ENCODE measurements at places on chromosomes 2 and 18. TPM values are rescaled to one million over a fixed set of nuclear protein-coding genes. Genes with fewer than 3 reads are reported as not detected.

- no peak for DNase-seq
These were observed 121.7 kb downstream of the PXDN start for GRCh38 chr2:1622521-1623200.

The RGPD8 gene
- 8.3 TPM for total RNA-seq

The BMP10 gene
- total RNA-seq, result 5,642 TPM

DNA sequence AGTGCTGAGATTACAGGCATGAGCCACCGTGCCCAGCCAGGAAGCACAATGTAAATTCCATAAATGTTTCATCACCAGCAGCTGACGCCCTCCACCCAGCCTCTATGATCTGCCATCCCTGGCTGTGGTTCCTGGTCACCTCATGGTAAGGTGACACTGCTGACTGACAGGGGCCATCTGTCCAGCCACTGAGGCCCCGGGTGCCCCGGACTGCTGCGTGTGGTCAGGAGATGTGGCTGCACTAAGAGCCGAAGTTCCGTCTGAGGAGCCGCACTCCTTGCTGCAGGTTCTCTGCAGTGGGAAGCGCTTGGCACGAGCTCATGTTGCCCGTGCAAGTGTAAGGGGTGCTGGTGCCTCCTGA lies 10.9 kb downstream of the NTSR2 start:
- DNase-seq, result no peak

The TSPYL6 gene
- not detected for total RNA-seq

- no peak for DNase-seq
These were observed 58.9 kb downstream of the ADNP2 start for GRCh38 chr18:80167931-80168330.

The ANKRD30BL gene
- total RNA-seq, result not detected

GRCh38 chr2:147364597-147364996 lies 480.2 kb upstream of the ACVR2A start:
- no peak for DNase-seq

The STEAP3 gene
- total RNA-seq, result 8.2 TPM

- no peak for DNase-seq
These were observed 13.5 kb downstream of the PASK start for GRCh38 chr2:241135737-241136136.

DNA sequence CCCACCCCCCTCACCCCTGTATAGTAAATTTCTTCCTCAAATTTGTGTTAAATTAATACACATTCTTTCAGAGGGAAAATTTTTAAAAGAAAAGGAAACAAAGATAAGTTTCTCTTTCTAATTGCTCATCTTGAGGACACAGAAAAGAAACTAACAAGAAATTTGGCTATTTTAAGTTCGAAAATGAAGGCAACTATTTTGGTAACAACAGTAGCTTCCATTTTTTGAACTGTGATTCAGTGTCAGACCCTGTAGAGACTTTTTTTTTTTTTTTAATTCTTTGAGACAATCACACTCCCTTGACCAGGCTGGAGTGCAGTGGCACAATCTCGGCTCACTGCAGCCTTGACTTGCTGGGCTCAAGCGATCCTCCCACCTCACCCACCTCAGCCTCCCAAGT lies 194.9 kb downstream of the SS18 start:
- DNase-seq, result no peak

Data from right atrium auricular region (tissue), 2 donors.